HFFc6 (cell line): ENCODE measurements at places on chromosomes 7 and 10. TPM values are rescaled to one million over a fixed set of nuclear protein-coding genes. Genes with fewer than 3 reads are reported as not detected.
A peak's percentile ranks its signal among the peaks of the same experiment; 100 is the strongest.

Gene LEP
- not detected in 3 replicates for total RNA-seq

Gene GRB10
- 13.4 and 14.7 TPM in 2 replicates for total RNA-seq

- no peak overlapping the region for H3K4me3 ChIP-seq
- H3K27me3 ChIP-seq: peaks cover 21% of the 10 kb centered on the region
- DNase-seq: no peak
These were observed 79.1 kb downstream of the XRCC2 start for GRCh38 chr7:152596824-152597223.

DNA sequence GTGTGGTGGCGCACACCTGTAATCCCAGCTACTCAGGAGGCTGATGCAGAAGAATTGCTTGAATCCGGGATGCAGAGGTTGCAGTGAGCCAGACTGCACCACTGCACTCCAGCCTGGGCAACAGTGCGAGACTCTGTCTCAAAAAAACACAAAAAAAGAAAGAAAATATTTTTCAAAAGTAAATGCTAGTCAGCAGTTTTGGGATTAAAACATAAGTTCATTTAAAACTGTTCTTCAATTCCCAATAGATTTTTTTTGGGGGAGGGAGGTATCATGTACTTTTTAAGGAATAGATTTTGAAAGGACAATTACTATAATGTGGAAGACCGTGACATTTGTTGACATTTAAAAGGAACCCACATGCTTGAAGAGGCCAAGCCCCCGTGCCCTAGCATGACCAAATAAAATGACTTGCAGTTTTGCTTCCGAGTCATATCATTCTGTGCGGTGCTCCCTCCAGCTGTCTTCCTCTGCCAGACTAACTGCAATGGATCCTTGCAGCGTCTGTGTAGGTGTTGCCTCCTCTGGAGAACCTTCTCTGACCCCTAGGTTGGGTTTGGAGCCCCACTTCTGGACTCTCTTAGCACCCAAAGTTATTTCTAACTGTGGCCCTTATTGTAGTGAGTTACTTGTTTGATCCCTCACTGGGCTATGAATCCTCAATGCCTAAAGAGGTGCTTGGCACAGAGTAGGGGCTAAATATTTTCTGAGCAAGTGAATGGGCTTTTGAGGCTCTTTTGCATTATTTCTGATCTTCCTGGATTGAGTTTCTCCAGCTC is 17.4 kb upstream of the HPS1 start:
- H3K4me1 ChIP-seq: peaks cover 40% of the 10 kb centered on the region
- no peak for DNase-seq
- no peak overlapping the region for H3K4me3 ChIP-seq
- peaks cover 3% of the 10 kb centered on the region for H3K27me3 ChIP-seq

- DNase-seq: no peak
- H3K27me3 ChIP-seq: no peaks in the 10 kb centered on the region; the same call in 1 of the 2 replicates
- peaks cover 9% of the 10 kb centered on the region for H3K36me3 ChIP-seq
- H3K4me1 ChIP-seq: peaks cover 2% of the 10 kb centered on the region
- no peak overlapping the region for H3K27ac ChIP-seq
These were observed 417 bp upstream of the HIF1AN start for GRCh38 chr10:100535338-100535714.

Gene NKX2-3
- total RNA-seq: not detected in 3 replicates

GRCh38 chr10:22631646-22632278 is 82.6 kb downstream of the PIP4K2A start:
- H3K27me3 ChIP-seq: peaks cover under 1% of the 10 kb centered on the region; the same call in 1 of the 2 replicates
- H3K36me3 ChIP-seq: peaks cover 22% of the 10 kb centered on the region
- H3K4me1 ChIP-seq: peaks cover 53% of the 10 kb centered on the region
- no peak overlapping the region for H3K4me3 ChIP-seq

Gene LIPN
- not detected in 3 replicates for total RNA-seq

GRCh38 chr7:16923019-16923418 is 41.2 kb upstream of the AGR3 start:
- H3K4me3 ChIP-seq: no peak overlapping the region
- peaks cover 56% of the 10 kb centered on the region for H3K4me1 ChIP-seq
- DNase-seq: no peak
- H3K36me3 ChIP-seq: no peaks in the 10 kb centered on the region
- H3K27ac ChIP-seq: peak overlapping the region; percentile 36; the same call in 1 of the 2 replicates
- H3K27me3 ChIP-seq: no peaks in the 10 kb centered on the region

GRCh38 chr10:92045641-92046106 is 122.1 kb downstream of the BTAF1 start:
- no peaks in the 10 kb centered on the region for H3K36me3 ChIP-seq
- DNase-seq: no peak
- H3K27ac ChIP-seq: no peak overlapping the region
- no peak overlapping the region for H3K4me3 ChIP-seq
- peaks cover 1% of the 10 kb centered on the region; the same call in 1 of the 2 replicates for H3K27me3 ChIP-seq
